ENCODE measurements at places on chromosomes 11 and 22. TPM values are rescaled to one million over a fixed set of nuclear protein-coding genes. Genes with fewer than 3 reads are reported as not detected.

The CD6 gene
- 0.18 TPM for total RNA-seq

The MMP12 gene
- total RNA-seq, result not detected

The TRIM29 gene
- total RNA-seq, result 7.4 TPM

The GAB4 gene
- total RNA-seq, result not detected

The PATE4 gene
- total RNA-seq, result not detected
